ENCODE measurements at places on chromosomes 1 and 21.

DNA sequence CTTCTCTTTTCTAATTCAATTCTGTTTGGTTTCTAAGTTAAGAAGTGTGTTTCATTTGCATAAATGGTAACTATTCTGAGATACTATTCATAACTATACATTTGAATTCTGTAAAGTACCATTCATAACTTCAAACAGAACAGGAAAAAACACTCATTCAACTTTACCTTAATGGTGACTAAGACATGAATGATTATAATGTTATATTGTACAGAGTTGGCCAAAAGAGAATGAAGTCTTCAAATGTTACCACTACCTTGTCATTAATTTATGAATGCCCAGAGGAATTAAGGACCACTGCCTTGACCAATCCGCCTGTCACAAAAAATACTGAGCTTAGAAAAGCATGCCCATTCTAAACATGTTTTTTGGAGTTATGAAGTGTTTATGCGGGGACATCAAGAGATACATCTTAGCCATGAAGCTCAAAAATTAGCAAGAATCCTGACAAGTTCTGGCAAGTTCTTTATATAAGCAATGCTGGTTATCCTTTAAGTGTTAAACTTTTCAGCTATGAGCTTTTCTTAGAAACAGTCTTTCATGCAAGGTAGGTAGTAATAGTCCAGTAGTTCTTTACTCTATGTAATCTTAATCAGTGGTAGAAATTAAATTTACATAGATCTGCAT is 7.9 kb downstream of the WASF2 start:
- DNase-seq = no peak

DNA sequence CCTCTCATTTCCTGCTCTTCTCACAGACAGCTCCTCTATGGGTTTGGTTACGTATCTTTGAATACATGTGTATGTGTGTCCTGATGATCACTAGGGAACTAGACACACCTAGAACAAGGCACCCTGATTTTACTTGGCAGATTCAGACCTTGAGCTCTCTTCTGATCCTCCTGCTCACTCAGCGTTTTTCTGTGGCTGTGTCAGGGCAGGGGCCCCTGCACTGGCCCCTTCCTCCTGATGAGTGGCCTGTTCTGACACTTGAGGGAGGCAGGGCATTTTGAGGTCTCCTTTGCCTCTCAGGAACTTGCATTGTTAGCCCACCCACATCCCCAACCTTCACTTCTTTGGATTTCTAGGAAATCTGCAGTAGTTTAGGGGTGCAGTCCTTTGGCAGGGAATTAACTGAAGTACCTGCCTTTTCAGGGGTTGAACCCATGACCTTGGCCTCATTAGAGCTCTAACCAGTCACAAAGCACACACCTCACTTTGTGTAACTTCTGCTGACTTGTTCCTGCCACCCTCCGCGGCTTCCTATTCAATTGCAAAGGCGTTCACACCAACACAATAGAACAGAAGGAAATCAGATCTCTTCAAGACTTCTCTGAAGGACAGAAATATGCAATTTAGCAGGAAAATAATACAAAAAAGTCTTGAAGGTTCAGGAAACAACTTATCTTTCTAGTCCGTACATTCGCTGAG is 8.8 kb downstream of the SMYD2 start:
- no peak for DNase-seq

DNA sequence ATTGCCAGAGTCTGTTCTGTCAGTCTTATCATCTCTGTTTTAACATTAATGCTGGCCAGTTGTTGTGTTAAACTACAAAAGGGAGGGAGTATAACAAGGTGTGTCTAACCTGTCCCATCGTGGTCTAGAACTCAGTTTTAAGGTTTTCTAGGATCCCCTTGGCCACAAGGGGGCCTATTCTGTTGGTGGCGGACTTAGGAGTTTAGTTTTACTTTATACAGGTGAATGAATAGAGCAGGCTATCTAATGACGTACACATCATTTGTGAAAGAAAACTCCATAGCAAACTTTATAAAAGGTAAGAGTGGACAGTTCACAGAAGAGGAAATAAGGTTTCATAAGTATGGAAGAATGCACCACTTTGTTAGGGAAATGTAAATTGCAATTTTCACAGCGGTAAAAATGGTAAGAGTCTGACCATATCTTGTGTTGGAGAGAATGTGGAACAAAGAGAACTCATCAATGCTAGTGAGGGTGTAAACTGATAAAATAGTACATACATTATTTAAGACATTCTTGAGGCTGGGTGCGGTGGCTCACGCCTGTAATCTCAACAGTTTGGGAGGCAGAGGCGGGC is 2.5 kb upstream of the ATF6 start:
- DNase-seq = no peak

- DNase-seq = no peak
Measured at GRCh38 chr1:170864238-170864637, 71.1 kb upstream of the MROH9 start.

DNA sequence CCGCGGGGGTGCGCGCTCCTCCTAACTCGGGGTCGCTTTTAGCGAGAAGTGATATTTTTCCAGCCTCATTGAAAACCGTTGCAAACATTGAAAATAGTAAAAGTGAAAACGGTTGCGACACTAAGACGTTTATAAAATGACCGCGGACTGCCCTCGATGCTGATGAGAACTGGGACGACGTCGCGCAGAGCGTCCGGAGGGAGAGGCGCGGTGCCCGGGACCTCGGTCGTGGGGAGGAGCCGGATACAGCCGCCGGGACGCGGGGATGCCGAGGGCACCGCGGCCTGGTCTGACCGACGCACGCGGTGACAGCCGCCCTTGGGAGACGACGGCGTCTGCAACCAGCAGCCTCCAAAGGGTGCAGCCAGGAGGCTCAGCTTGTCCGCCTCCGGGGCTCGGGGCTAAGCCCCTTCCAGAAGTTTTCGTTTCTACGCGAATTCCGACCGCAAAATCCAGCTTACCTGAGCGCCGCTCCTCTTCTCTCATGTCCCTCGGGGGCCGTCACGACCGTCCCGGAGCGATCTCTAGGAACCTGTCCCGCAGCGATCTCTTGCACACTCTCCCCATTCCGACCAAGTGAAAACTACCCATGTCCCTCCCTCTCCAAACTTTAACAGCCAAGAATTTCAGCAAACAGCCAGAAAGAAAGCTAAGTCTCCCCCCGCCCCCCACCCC is 144.4 kb upstream of the ETS2 start:
- DNase-seq = no peak

DNA sequence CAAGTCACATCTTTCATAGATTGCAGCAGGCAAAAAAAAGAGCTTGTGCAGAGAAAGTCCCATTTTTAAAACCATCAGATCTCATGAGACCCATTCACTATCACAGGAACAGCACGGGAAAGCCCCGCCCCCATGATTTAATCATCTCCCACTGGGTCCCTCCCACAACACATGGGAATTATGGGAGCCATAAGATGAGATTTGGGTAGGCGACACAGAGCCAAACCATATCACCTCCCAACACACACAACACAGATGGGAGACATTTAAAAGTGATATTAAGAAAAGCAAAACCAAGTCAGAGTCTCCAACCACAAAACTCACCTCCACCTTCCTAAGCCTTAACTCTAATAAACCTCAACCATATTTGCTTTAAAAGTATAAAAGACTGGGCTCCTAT is 61.5 kb upstream of the TIAM1 start:
- DNase-seq = no peak

DNA sequence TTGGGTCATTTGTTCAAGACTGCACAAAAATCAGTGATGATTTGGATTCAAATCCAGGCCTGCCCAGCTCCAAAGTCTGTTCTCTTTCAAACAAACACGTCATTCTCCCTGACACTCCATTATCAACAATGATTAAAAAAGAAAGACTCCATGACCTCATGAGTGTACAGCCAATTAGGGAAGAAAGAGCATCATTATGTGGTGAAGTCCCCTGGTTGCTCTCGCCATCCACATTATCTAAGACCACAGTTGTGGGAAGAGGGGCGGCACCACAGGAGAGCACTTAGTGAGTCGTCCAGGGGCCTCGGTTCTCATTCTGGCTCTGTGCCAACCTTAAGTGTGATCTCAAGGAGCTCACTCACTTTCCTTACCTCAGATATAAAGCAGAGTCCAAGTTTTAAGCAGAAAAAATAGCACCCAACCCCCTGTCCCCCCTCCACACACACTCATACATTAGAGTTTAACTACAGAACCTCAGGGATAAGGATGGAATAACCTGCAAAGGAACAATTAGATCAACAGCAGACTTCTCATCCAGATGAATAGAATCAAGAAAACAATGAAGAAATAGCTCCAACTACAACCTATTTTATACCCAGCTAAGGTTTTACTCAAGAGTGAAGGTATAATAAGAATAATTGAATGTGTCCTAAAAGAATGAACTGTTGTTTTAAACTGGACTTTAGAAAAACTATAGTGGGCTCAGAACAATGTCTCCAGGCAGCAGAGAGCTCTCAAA is 47.8 kb downstream of the COL6A1 start:
- no peak for DNase-seq

DNA sequence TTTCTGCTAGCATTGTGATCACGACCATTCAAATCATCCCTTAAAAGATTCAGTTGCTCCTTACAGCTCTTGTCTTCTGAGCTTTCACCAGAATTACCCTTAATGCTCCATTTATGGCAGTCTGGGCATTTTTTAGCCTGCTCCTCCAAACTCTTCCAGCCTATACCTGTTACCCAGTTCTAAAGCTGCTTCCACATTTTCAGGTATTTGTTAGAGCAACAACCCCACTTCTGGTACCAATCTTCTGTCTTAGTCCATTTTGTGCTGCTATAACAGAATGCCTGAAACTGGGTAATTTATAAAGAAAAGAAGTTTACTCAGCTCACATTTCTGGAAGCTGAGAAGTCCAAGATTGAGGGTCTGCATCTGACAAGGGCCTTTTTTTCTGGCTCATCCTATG is 17.2 kb downstream of the MYBPH start:
- DNase-seq = no peak

- no peak for DNase-seq
Measured at GRCh38 chr1:58443986-58444868, 102.3 kb downstream of the OMA1 start.

- no peak for DNase-seq
Measured at GRCh38 chr1:216054600-216054999, 368.6 kb downstream of the USH2A start.

DNA sequence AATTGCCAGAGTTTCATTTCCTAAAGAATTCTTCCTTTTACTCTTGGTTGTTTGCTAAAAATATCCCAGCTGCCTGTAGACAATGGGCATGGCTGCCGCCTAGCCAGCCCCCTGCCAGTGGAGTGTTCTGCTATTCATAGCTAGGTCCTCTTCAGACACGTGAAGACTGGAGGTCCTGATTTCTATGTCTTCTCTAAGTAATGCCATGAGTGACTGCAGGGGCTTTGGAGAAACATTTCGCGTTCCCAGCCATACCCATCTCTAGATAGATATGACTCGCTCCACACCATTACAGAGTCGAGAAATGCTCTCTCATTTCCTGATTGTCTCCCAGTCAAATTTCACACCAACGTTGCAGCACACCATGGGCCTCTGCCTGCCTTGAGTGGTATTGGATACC is 99.5 kb upstream of the BACE2 start:
- DNase-seq = no peak

DNA sequence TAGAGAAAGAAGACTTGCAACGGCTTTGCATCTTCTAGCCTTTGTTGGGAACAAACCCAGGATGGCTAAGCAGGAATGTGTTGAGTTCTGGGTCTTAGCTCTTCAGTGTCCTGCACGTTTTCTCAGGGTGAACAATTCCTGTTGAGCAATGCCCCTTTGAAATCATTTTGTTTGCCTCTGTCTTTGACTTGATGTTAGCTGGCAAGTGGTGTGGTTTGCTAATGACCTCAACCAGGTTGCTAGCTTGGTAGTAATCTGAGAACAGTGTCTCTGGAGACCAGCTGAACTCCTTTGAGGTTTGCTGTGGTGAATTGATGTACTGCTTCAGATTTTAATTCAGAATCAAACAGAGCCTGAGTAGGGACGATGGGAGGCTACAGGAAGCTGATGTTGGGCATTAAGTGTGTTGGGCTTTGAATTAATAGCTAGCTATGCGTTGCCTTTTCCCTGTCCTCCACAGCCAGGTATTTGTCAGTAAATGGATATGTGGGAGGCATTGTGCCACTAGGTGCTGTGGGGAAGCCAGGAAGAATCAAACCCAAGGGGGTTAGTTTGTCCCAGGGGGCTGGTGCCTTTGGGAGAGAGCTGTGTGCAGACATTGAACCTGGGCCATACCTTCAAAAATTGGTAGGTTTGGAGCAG is 23.3 kb upstream of the SRSF10 start:
- DNase-seq = no peak

DNA sequence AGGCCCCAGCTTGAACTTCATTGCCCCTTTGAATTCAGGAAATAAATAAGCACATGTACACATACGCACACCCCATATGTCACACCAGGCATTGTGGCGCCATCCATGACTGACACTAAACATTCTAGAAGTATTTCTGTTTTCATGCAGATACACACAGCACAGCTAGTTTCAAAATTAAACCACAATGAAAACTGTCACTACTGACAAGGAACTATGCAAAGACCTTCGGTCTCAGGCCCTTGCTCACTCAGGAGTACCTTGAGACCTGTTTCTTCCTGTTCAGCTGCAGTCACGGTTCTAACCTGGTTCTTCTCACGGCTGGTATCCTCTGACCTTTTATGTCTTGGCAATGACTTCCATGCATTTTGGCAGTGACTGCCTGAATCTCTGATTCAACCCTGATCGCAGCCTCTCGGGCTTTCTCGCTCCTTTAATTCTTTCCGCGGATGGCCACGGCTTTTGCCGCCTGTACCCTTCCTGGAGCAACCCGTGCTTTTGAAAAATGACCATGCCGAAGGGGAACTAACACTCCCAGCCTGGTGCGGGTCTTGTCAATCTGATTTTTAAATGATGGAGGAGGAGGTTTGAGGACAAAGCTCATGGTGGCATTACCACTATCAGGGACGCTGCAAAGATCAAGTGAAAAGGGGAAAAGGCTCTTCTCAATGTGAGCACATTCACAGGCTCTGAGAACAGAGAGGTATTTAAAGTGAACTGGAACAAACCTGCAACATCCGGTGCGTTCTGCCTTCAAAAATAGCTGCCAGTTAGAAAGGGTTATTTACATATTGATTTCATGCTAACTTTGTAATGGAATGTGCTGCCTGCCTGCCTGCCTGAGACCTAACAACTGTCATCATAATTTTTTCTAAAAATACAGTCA is 384.6 kb downstream of the RRAGC start:
- DNase-seq = no peak

- DNase-seq = peak; percentile 46
Measured at GRCh38 chr1:101002551-101002950, 23.0 kb downstream of the DPH5 start.

- DNase-seq = no peak
Measured at GRCh38 chr21:42189431-42189830, 29.5 kb upstream of the ABCG1 start.

DNA sequence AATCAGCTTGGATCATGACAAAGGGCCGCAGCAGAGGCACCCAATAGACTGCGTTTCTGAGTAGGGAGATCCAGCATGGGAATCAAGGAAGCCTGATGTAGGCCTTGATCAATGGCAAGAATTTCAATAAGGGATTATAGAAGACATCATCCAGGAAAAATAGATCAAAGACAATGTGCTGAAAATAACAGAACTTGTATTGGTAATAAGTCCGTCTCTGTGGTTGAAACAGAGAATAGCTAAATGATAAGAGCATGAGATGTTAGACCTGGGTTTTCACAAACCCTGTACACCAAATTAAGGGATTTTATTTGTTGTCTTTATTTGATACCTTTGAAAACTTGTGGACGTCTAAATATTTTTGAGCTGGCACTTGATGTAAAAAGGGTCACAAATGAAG is 228.0 kb upstream of the SGIP1 start:
- no peak for DNase-seq
